ENCODE measurements at places on chromosomes 7 and 10. TPM values are rescaled to one million over a fixed set of nuclear protein-coding genes. Genes with fewer than 3 reads are reported as not detected.

LRRC17 gene
- total RNA-seq: 0.15 TPM

UFSP1 gene
- total RNA-seq: 2.1 TPM

ZNF138 gene
- total RNA-seq: 8.3 TPM

DNA sequence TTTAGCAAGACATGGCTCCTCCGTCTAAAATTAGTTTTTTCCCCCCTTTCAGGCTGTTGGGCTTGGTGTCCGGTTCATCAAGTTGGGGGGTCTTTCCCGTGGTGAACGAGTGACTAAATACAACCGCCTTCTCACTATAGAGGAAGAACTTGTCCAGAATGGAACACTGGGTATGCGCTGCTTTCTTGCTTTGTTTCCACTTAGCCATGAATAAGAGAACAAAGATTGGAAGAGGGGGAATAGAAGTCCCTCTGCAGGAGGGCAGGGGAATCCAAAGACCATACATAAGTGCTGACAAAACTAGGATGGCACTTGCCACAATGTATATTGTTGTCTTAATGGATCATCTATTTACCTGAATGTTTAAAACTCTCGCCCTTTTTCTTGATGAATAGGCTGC is 30.5 kb downstream of the ENO4 start:
- H3K27me3 ChIP-seq: peaks cover 2% of the 10 kb centered on the region
- H3K36me3 ChIP-seq: no peaks in the 10 kb centered on the region
- no peak for DNase-seq

- DNase-seq: no peak
- H3K27ac ChIP-seq: peak overlapping the region; percentile 81
- no peaks in the 10 kb centered on the region for H3K27me3 ChIP-seq
- no peak overlapping the region for H3K4me3 ChIP-seq
Measured at GRCh38 chr10:99827936-99828335, 45.5 kb downstream of the ABCC2 start.

DNA sequence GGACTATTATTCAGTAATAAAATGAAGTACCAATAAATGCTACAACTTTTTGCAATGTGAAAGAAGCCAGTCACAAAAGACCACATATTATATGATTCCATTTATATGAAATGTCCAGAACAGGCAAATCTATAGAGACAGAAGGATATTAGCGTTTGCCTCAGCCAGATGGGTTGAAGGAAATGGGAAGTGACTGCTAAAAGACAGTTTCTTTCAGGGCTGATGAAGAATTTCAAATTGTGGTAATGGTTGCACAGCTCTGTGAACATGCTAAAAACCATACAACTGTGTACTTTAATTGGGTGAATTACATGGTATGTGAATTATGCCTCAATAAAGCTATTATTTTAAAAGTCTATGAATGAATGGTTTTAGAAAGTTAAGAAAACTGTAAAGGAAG is 23.9 kb upstream of the REEP3 start:
- no peak overlapping the region for H3K27ac ChIP-seq
- DNase-seq: no peak
- H3K4me1 ChIP-seq: peaks cover 1% of the 10 kb centered on the region
- H3K4me3 ChIP-seq: no peak overlapping the region

- DNase-seq: no peak
- H3K4me1 ChIP-seq: no peaks in the 10 kb centered on the region
- H3K27me3 ChIP-seq: no peaks in the 10 kb centered on the region
- H3K27ac ChIP-seq: no peak overlapping the region
Measured at GRCh38 chr10:131435760-131436457, 124.4 kb upstream of the TCERG1L start.
